ENCODE measurements at places on chromosomes 16 and 17.

GRCh38 chr17:31058976-31059375 is 35.8 kb upstream of the NF1 start:
- no peak for DNase-seq

- no peak for DNase-seq
Measured at GRCh38 chr16:53775821-53776431, 72.0 kb downstream of the FTO start.

DNA sequence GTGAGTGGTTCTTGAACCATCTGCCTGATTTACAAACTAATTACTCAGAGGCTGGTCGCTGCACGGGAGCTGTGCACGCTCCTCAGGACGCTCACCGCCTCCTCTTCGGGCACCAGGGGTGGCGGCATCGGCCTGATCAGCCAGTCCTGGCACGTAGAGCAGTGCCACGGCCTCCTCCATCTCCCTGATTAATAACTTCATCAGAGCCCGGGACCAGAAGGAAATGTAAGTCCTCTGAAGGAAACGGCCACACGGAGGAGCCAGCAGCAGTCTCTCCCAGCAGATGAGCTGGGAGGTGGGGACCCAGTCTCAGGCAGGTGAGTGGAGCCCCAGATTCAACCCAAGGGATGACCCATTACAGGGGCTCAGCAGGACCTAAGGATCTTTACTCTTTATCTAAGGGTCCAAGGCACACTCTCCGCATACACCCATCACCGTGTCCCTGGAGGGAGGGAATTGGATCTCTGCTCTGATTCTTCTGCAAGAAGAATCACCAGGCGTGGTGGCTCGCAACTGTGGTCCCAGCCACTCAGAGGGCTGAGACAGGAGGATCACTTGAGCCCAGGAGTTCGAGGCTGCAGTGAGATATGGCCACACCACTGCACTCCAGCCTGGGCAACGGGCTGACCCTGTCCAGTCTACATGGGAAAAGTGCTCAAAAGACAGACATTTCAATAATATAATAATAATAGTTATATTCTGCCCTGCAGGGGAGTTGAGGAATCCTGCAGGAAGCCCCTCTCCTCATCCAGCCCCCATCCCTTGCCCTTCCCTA is 366.5 kb downstream of the SEC14L1 start:
- DNase-seq, result peak; percentile 42

DNA sequence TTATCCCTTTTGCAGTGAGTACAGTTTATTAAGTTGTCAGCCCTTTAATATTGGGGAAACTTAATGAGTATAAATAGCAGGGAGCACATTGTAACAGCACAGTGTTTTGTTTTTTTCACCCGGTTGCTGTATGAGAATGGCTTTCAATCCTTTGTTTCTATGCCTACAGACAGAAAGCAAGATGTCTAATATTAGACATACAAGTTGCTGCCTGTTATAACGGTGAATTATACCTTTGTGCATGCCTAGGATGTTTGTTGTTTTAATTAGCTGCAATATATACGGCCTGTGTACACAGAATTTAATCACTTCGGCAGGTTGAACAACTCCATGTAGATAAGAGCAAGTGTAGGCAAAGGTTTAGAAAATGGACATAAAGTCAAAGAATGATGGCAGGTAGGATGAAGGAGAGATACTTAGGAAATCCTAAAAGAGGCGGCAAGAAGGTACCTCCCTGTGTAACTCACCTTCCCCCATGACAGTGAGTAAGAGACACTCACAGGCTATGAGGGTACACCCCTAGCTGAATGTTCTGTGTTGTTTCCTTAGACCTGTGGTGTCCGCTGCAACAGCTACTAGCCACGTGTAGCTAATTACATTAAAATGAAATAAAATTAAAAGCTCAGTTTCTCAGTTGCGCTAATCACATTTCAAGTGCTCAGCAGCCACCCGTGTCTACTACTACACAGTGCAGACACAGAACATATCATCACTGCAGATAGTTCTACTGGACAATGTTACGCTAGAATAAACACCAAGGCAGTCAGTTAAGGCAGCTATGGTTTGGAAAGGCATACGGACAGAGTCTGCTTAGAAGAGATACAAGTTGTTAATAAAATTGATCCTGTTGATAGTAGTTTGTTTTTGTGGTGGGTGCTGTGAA is 10.9 kb downstream of the SLC7A6OS start:
- no peak for DNase-seq

- DNase-seq, result peak; percentile 72
Measured at GRCh38 chr17:34199932-34200534, 55.1 kb upstream of the CCL2 start.

- no peak for DNase-seq
Measured at GRCh38 chr17:63621229-63621683, 961 bp upstream of the MAP3K3 start.

- no peak for DNase-seq
Measured at GRCh38 chr16:72270531-72270930, 98.6 kb upstream of the PMFBP1 start.

- DNase-seq, result no peak
Measured at GRCh38 chr17:46929413-46929812, 6.5 kb downstream of the GOSR2 start.

DNA sequence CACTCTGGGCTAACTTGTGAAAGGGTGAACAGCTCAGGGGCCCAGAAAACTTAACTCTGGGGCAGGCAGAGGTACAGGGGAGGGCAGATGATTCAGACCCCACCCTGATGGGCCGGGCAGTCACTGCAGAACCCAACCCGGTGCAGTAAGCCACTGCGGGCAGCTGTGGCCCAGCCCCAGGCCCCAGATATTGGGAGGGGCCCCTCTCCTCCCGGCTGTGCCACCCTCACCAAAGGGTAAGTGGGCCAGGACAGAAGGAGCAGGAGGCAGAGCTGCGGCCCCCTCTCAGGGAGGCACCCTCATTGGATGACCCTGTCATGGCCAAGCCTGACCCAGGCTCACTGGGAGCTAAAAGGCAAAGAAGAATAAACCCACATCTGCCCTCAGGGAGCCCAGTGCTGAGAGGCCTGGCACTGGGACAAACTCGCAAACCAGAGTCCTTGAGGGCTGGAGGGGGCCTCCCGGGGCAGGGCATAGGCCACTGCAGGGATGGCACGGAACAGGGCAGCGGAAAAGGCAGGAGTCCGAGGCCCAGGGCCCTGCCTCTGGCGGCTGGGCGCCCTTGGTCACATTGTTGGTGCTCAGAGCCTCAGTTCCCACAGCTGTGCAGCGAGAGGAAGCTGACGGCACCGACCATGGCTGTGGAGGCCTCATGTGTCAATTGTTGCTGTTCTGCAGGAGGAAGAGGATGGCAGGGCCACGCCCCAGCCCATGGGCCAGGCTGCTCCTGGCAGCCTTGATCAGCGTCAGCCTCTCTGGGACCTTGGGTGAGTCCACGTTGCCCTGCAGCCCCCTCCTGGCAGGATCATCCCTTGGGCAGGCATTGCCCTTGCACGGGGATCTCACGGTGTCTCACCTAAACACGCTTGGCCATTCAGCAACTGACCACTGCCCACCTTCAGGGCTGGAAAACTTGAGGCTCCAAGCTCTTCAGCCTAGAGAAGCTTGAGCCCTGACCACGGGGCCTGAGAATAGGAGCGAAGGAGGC is 3.1 kb downstream of the ITGB4 start:
- DNase-seq, result no peak

- no peak for DNase-seq
Measured at GRCh38 chr17:64706224-64707049, 44.3 kb upstream of the SMURF2 start.

DNA sequence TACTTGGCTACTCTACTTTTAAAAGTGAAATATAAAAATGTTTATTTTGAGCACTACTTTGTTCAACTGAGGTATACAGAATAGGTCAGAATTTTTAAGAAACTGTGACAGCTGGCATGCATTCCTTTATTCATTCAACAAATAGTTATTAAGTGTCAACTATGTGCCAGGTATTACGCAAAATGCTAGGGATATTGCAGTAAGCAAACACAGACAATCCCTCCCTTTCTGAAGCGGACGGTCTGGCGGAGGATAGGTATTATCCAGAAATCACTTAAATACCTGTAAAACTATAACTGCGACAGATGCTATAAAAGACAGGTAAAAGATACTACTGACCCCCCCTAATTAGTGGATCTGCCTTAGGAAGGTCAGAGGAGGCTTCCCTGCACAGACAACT is 26.1 kb downstream of the METTL16 start:
- no peak for DNase-seq

GRCh38 chr17:27545562-27546229 is 85.3 kb upstream of the LGALS9 start:
- no peak for DNase-seq

- DNase-seq, result no peak
Measured at GRCh38 chr16:10839279-10839666, 20.7 kb upstream of the TVP23A start.

- peak; percentile 65 for DNase-seq
Measured at GRCh38 chr17:19876529-19877161, 8.9 kb upstream of the ULK2 start.
